SK-N-SH (cell line): ENCODE measurements at places on chromosomes 5 and 9.

GRCh38 chr5:137283801-137284200 is 215.3 kb downstream of the SPOCK1 start:
- no peak for DNase-seq

DNA sequence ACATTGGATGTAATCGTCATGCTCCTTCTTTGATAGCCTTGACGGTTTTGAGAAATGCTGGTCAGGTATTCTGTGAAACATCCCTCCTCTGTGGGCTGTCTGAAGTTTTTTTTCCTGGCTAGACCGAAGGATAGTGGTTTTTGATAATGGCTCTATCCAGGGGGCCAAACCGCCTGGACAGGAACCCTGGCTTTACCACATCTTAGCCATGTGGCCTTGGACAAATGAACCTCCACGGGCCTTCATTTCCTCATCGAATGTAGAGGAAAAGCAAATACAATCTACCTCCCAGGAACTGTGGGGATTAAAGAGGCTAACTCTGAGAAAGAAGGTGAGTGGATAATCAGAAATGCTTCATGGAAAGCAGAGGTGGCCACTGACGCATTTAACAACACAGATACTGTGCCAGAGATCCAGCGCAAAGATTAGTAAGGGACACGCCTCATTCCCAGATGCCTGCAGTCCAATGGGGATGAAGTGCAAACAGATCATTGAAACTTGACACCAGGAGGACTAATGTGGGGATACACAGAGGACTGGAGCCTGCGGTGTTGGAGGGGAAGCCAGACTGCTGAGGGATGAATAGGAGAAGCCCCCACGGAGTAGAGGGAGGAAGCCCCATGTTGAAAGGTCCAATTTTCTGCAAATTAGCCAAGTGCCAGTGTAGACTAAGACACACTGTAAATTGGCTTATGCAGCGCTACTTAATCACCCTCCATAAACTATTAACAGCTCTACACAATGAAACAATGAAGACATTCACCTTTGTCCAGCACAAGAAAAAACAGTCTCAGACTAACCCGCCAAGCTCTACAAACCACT is 41.6 kb downstream of the MYO10 start:
- no peak for DNase-seq

DNA sequence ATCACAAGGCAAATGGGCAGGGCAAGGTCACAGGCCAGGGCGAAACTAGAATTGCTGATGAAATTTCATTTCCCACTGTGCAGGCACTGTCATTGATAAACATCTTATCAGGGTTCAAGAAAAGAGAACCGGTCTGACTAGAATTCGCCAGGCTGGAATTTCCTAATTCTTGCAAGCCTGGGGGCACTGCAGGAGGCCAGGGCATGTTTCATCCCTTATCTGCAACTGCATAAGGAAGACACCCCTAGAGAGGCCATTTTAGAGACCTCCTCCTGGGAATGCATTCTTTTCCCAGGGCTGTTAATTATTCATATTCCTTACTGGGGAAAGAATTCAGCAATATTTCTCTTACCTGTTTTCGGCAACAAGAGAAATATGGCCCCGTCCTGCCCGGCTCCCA is 266.2 kb upstream of the CYLC2 start:
- no peak for DNase-seq

DNA sequence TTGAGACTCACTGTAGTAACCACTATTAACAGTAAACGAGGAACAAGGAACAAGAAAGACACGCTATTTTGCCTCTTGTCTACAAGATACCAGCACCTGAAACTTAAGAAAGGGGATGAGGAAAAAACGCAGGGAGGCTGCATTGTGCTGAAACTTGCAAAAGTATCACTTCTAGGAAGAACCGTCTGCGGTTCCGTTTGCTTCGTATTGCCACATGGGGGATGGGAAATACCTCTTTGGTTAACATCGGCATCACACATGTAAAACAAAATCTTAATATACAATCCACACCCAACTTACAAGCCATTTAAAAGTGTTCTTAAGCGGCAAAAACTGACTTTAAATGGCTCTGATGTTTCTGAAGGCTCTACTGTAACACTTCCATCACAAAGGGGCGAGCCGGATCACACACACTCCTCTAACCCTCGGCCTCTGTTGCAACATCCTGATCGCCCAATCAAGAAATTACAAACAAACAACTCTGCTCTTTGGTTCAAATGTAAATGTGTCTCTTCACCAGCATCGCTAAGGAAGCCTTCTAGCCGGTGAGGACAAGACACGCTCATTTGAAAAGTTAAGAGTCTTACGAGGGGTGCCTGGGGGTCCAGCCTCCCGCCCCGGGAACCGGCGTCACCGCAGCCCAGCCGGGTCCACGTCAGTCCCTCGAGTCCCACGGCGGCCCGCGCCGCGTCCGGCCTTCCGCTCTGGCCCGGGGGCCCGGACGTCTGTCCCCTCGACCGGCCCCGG is 621 bp downstream of the SEC16A start:
- peak; percentile 75 for DNase-seq
